ENCODE measurements at places on chromosomes 6 and 20. TPM values are rescaled to one million over a fixed set of nuclear protein-coding genes. Genes with fewer than 3 reads are reported as not detected.

Gene FAM209A
- 0.40 TPM for total RNA-seq

DNA sequence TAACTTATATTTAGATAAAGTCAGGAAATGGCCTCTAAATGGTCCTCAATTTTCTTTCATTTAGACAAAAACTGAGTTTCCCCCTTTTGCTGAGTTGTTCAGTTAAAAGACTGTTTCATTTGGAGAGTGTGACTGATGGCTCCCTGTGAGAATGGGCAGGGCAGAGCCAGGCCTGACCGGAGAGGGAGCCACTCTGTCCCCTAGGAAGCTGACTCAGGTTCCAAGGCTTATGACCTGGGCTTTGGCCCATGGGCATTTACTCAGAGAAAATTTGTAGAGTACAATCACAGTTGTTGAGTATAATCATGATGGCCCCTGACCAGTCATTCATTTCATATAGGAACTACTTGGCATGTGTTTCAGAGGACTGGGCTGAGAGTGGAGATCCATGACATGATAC lies 37.0 kb upstream of the AIG1 start:
- H3K36me3 ChIP-seq = no peaks in the 10 kb centered on the region
- DNase-seq = no peak
- H3K4me1 ChIP-seq = no peaks in the 10 kb centered on the region
- no peak overlapping the region for H3K27ac ChIP-seq

GRCh38 chr20:46377518-46377917 lies 28.9 kb downstream of the ELMO2 start:
- no peaks in the 10 kb centered on the region for H3K27me3 ChIP-seq
- H3K36me3 ChIP-seq = no peaks in the 10 kb centered on the region
- H3K27ac ChIP-seq = no peak overlapping the region
- H3K4me3 ChIP-seq = no peak overlapping the region
- no peak for DNase-seq

DNA sequence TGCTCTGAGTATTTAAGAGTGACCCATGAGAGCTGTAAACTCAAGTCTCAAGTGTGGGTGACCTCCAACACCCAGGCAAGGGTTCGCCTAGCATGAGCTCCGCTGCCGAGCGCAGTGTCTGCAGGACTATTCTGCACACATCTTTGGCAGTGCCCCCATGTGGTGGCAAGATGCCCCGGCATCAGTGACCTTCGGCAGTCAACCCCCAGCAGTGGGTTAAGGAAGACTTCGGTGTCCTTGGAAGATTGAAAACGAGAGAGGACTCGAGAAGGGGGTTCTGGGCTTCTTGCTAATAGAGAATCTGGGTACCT lies 43.1 kb downstream of the RBM38 start:
- no peaks in the 10 kb centered on the region for H3K27me3 ChIP-seq
- H3K4me3 ChIP-seq = no peak overlapping the region
- no peaks in the 10 kb centered on the region for H3K4me1 ChIP-seq
- H3K27ac ChIP-seq = no peak overlapping the region

All from hepatocyte (in vitro differentiated cells).